ENCODE measurements at places on chromosomes 5 and 9.
A peak's percentile ranks its signal among the peaks of the same experiment; 100 is the strongest.

DNA sequence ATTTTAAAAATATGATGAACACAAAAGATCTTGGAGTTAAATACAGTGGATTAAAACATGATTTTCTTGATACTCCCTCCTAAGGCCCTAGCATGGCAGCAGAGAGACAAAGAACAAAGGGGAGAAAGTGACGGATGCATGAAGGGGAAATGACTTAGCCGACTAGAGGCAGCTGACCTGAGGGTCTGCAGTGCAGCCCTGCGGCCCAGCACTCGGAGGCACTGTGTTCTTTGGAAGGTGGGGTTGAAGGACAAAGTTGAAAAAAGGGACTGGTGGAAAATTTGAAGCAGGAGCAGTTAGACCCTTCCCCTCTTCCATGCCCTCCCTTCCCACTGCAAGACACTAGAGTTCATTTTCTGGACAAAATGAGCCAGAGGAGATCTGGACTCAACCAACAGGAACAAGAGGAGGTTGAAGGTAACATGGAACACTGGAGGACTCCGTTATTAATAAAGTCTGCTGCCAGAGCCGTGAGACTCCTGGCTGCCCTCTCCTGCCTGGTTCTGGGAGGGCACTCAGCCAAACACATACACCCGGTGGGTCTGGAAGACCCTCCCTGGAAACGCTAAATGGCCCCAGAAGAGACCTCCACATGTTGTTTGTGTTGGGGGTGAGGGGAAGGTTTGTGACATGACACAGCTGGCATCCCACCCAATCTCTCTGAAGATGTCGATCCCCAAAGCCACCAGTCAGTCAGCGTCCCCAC, 98.1 kb downstream of the JMY start:
- DNase-seq = no peak

- DNase-seq = peak; percentile 51
Observed at GRCh38 chr9:107631788-107632187, 142.2 kb upstream of the KLF4 start.

GRCh38 chr5:68320413-68320986, 104.9 kb downstream of the PIK3R1 start:
- no peak for DNase-seq

DNA sequence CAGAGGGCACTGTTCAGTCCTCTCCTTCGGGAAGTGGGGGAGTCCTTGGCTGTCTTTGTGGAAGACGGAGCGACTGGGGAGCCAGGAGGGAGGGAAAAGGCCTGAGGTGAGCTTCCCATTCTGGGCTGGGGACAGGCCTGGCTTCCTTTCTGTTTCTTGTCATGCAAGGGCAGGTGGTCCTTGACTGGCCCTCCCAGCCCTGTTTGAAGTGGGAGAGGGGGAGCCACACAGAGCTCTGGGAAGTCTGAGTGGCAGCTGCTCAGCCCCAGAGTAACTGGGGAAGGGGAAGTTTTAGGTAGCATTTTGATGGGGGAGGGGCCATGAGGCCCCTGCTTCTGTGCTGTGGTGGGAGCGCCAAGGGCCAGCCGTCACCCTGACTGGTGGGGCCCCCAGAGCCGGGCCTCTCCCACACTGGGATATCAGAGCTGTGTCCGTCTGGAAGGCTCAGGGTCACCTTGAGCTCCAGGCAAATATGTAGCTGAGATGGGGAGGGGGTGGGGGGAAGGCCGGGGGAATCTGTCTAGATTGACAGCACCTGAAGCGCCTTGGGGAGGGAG, 6.5 kb downstream of the UNC5A start:
- no peak for DNase-seq

- DNase-seq = no peak
Observed at GRCh38 chr5:60535198-60535597, 164.8 kb downstream of the DEPDC1B start.

DNA sequence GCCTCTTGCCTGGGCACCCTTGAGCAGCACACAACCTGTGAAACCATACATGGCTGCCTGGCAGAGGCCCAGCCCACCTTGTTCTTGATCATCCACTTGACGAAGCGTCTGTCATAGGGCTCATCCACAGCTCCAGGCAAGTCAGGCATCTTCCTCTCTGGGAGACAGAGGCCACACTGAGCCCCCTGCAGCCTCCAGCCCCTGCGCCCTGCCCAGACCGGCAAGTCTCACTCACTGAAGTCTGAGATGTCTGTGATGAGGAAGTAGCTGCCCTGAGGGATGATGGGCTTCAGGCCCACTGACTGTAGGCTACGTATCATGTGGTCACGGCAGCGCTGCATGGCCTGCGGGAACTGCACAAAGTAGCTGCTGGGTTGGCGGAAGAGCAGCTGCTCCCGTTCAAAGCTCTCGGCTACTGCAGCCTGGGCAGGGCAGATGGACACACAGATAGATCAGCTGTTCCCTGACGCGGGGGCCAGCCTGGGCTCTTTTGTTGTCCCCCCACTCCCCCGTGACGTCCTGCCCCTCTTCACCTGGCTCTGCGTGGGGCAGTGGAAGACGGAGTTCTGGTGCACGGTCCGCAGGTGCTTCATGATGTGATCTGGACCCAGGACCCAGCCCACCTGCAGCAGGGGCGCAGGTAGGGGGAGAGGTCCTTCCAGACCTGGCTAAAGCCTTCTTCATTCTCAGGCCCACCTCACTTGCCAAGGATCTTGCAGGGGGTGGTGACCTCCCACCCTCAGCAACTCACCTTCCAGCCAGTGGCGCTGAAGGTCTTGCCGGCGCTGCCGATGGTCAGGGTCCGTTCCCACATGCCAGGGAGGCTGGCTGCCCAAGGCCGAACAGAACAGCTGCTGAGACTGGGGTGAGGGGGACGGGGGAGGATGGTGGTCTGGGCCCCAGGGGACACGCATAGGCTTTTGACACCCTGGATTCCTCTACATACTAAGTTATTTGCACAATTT, 5.9 kb upstream of the SPOUT1 start:
- DNase-seq = no peak

DNA sequence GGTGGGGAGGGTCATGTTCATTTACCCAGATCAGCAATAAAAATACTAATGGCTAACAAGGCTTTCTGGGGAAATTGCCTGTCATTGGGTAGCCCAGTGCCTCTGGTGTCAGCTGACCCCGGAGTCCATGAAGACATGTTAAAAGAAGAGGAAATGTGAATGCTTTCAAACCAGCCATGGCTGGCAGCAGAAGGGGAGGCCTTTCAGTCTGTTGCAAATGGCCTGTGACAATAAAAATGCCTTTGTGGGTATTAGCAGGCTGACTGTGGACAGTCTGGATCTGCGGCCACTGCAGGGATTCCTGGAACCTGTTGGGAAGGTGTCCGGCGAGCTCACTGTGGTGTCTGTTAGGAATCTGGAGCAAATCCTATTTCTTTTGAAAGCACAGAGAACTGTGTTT, 7.5 kb downstream of the ABL1 start:
- DNase-seq = no peak

GRCh38 chr5:424301-425110, 18.5 kb upstream of the EXOC3 start:
- DNase-seq = no peak

GRCh38 chr5:96344678-96345577, 88.1 kb downstream of the PCSK1 start:
- peak; percentile 74 for DNase-seq

GRCh38 chr5:76617675-76618074, 5.5 kb downstream of the F2RL2 start:
- peak; percentile 93 for DNase-seq

DNA sequence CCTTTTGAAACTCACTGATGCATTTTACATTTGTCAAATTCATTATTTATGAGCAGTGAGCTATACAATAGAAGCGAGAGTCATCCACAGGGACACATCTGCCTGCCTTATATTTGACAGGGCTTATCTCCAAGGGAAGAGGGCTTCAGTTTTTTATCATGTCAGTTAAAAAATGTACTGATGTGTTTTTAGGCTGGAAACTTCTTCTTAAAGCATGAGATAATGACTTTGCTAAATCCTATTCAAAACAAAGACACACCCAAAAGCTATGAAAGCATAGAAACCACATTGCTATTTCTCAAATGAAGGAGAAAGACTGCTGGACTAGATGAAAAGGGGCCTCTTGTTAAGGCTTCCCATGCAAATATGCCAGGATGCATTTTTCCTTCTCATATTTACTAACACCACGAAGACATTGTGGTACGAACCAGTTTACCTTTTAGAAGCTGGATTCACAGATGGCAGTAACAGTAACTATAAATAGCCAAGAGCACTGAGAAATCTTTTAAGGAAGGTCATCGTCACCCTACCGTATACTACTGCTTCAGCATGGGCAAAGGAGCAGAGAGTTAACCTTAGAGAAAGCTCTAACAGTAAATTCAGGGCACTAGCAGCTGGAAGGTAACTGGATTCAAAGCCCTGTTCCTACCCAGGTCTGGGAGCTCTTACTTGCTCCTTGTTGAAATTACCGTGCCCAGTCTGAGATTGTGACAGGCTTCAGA, 86.3 kb upstream of the IFNK start:
- no peak for DNase-seq

DNA sequence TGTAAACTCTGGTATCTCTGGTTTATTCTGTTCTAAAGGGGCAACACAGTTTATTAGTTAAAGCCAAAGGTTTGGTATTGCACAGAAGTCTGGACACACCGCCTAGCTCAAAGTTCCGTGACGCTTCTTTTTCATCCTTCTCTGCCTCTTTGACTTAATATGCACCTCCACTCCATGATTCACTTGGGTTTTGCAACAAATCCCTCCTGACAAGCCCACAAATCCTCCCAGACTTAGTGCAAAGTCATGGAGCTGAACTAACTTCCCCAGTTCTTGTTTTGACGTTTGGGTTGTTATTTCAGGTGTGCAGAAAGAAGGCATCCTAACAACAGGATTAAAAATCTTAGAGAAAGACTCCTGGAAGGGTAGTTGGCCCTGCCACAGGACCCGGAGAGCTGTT, 441.6 kb upstream of the DMAC1 start:
- DNase-seq = peak; percentile 5

DNA sequence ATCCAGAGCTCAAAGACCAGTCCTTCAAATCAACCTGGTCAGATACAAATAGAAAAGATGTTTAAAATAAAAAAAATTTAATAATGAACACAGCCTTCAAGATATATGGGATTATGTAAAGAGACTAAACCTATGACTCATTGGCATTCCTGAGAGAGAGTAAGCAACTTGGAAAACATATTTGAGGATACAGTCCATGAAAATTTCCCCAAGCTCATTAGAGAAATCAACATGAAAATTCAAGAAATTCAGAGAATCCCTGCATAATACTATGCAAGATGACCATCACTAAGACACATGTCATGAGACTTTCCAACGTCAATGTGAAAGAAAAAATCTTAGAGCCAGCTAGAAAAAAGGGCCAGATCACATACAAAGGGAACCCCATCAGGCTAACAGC, 512.9 kb upstream of the PTGER4 start:
- peak; percentile 39 for DNase-seq

DNA sequence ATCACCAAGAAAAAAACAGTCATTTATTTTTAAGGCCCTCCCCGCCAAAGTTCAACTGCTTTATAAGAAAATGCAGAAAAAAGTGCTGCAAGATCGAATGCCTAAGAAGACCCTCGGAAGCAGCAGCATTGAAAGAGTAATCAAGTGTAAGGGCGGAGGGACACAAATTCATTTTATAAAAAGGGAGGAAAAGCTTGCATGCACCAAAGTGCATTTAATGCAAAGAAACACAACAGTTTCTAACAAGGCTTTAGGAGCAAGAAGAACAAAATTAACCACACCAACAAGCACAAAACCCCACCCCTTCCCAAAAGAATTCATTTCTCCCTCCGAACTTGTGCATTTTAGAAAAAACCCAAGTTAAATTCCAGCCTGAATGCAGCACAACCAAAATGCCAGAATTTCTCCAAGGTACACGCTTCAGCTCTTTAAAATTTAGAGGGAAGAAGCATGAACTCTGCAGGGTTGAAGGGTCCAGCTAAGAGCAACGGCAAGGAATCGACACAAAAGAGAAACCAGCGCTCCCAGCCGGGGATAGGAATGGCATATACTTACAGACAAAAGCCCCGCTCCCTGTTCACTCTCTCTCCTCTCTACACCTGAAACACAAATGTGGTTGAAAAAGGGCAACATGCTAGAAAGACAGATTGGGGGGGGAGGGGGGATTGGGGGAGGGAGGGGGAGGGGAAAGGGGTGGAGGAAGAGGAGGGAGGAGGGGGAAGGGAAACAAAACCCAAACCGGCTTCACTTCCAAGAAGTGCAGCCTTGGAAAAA, at the start of gene NREP:
TSS of gene NREP (minus strand) at position 614 of the 774 bp plus-strand sequence. CDS start 1,422 bp downstream, outside the sequence.
- no peak for DNase-seq

DNA sequence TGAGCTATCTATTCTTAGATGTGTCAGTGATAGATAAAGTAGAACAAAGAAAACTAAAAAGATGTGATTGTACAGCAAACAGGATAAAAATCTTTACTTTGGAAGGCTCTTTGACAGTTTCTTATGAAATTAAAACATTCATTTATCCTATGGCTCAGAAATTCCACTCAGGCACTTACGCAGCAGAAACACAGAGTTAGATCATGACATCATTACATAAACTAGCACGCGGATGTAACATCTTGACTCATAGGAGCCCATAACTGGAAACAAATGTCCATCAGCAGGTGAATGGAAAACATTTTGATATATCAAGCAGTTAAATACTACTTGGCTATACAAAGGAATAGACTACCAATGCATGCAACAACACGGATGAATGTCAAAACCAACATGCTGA, 45.3 kb downstream of the ICE1 start:
- peak; percentile 10 for DNase-seq

DNA sequence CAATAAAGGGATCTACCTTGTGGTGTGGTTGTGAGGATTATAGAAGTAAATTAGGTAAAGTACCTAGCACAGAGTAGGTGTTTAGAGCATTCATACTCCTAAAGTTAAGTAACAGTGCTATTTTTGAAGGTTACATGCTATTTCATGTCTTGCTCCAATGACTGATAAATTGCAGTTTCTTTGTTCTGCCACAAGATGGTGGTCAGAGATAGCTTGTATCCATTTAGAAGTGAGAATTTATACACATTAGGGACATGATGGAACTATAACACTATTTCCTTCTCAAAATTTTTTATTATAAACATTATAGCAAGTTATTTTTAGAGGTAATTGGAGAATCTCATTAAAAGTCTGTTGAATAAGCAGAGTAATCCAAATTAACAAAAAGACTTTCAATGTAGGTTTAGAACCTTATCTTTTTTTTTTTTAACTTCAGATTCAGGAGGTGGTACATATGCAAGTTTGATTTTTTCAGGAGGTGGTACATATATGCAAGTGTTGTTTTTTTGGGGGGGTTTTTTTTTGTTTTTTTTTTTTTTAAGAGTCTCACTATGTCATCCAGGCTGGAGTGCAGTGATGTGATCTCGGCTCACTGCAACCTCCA, 17.1 kb downstream of the MTREX start:
- DNase-seq = peak; percentile 60

- no peak for DNase-seq
Observed at GRCh38 chr5:112693301-112693700, 44.4 kb upstream of the APC start.

DNA sequence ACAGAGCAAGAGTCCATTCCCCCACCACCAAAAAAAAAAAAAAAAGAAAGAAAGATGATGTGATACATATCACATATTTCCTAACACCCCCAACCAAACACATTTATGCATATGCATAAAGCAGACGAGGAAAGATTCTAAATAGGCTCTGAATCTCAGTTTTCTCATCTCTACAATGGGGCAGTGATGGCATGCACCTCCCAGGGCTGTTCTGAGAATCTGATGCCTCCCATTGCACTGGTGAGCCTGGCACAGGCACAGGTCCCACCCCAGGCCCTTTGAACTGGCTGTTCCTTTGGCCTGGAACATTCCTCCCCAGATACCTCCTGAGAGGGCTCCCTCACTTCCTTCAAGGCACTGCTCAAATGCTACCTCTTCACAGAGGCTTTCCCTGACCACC, 116.5 kb downstream of the C9orf50 start:
- no peak for DNase-seq

Measured in fibroblast of skin of abdomen (primary cell).